ENCODE measurements at places on chromosomes 5 and 9.

- no peak for DNase-seq
Observed at GRCh38 chr9:14348373-14349145, 34.6 kb upstream of the NFIB start.

- no peak for DNase-seq
Observed at GRCh38 chr9:17843236-17843635, 264.4 kb downstream of the SH3GL2 start.

DNA sequence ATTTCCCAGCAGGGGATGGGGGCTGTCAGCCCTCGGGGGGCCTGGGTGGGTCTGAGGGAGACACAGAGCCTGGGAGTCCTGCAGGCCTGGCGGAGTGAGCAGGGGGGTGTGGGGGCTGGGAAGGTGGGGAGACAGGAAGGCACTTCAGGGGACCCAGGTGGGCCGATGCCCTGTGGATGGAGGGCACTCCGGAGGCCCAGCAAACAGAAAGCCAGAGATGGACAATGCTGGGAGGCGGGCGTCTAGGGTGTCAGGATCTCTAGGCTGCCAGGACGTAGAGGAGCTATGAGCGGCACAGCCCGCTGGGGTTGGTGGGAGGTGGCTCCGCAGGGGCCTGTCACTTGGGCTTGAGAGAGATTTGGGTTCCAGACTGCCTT lies 87.6 kb upstream of the COL5A1 start:
- DNase-seq, result no peak

DNA sequence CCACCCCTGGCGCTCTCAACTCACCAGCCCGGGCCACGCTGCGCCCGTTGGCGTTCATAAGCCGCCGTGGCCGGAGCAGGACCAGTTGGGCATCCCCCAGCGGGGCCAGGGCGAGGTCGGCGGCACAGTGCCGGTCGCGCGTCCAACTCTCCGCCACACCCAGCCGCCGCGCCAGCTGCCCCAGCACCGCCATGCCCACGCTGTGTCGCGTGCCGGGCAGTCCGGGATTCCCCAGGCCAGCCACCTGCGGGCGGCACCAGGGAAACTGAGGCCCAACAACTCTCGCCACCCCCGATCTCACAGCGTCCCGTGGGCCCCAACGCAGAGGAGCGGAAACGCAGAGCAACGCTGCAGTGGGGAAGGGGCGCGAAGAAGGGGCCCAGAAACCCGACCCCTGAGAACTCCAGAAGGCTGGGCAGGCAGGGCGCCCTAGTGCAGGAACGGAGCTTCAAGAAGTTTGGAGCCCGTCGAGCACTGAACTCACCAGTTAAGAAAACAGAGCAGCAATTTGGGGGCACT lies 453 bp downstream of the PTRH1 start:
- DNase-seq, result peak; percentile 58

- DNase-seq, result no peak
Observed at GRCh38 chr9:37251452-37251851, 131.1 kb downstream of the ZCCHC7 start.

GRCh38 chr5:135823881-135824280 lies 10.6 kb upstream of the SLC25A48 start:
- DNase-seq, result no peak

GRCh38 chr5:2160811-2161210 lies 278.1 kb upstream of the IRX4 start:
- DNase-seq, result no peak

GRCh38 chr5:75734913-75735789 lies 17.9 kb upstream of the POC5 start:
- DNase-seq, result no peak

- DNase-seq, result no peak
Observed at GRCh38 chr9:134988706-134989105, 71.0 kb upstream of the FCN1 start.

- no peak for DNase-seq
Observed at GRCh38 chr9:86687788-86688187, 259.5 kb downstream of the GAS1 start.

All from AG08396 (cell line).